ENCODE measurements at places on chromosomes 7 and 10. TPM values are rescaled to one million over a fixed set of nuclear protein-coding genes. Genes with fewer than 3 reads are reported as not detected.

The FUOM gene
- 11.4 TPM for total RNA-seq

The TMEM225B gene
- total RNA-seq: 1.9 TPM

The NPSR1 gene
- not detected for total RNA-seq

The PCLO gene
- not detected for total RNA-seq

The HACD1 gene
- 3.7 TPM for total RNA-seq

The ASB10 gene
- not detected for total RNA-seq

The PKD2L1 gene
- total RNA-seq: 0.18 TPM

The XRCC2 gene
- total RNA-seq: 9.7 TPM

The LDB3 gene
- total RNA-seq: 0.10 TPM

The NKX6-2 gene
- not detected for total RNA-seq

The KIAA1549 gene
- 0.33 TPM for total RNA-seq

The SPACDR gene
- total RNA-seq: 4.0 TPM

The ATG9B gene
- total RNA-seq: 8.6 TPM

The DENND10 gene
- 57.1 TPM for total RNA-seq

The WAC gene
- 132 TPM for total RNA-seq

GRCh38 chr10:116743266-116744064 lies 1.1 kb upstream of the HSPA12A start:
- no peak for DNase-seq

DNA sequence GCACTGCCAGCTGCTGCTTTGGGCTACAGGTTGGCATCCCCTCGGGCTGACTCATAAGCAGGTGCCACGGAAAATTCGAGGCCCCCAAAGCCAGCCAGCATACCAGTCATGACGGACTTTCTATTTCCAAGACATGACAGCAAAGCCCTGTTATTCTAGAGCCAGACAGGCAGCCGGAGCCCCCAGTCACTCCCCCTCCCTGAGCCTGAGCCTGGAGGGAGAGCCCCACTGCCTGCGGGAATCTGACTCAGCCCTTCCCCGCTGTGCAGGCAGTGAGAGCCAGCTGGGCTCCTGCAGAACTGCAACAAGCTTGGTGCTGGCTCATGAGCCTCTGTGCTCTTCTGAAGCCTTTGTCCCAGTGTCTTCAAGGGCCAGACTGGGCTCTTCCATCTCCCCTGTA lies 15.8 kb downstream of the BTBD16 start:
- no peak for DNase-seq

DNA sequence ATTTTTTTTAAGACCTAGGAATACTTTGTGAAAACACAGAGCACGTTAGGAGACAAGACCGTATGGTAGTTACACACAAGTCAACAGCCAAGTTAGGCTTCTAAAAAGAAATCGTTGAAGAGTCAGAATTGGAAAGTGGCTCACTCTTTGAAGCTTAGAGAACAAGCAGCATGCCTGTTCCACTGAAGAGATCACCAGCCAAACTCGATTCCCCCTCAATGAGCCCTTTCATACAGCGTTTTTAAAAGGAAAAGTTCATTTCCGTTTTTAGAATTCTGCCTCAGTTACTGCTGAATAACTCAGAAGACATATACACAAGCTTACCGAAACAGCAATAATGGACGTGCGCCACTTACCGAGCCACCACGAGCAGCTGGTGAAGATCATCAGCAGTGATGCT lies 41.0 kb downstream of the MCMBP start:
- no peak for DNase-seq

DNA sequence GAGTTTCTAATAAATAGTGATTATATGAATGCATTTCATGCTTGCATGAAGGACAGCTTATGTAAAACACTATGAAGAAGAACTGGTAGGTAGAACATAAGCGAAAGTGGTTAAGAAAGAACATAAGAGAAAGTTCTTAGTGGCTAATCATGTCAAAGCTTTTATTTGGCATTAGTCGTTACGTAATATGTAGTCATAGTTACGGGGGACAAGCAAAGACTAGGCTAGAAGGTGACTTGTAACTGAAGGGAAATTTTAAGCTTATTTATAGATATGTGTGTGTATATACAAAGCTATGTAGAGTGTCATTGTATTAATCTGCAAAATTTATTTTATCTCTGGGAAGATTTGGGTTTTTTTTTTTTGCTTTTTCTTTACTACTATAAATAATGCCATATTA lies 36.9 kb downstream of the CAPZA2 start:
- no peak for DNase-seq

- DNase-seq: no peak
Measured at GRCh38 chr7:46886669-46887374, 695.1 kb downstream of the TNS3 start.

DNA sequence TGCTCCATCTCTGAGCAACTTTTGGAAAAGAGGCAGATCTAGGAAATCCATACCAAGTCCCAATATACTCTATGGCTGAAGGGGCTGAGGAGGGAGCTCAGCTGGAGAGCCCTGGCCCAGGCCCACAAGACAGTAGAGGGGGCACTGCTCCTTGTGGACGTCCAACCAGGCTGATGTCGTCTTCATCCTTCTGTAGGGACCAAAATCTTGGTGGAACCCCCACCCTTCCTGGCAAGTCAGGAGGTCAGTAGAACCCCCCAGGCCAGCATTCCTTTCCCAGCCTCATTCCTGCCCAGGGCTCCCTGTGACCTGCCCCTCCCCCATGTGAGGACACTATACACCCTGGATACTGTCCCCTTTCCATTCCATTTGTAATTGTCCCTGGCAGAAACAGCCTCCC lies 152.0 kb downstream of the PLXNA4 start:
- DNase-seq: no peak

- DNase-seq: peak; percentile 99
Measured at GRCh38 chr10:102502029-102502336, 529 bp downstream of the ACTR1A start.

GRCh38 chr10:7610026-7610425 lies 56.7 kb downstream of the ITIH5 start:
- DNase-seq: no peak

DNA sequence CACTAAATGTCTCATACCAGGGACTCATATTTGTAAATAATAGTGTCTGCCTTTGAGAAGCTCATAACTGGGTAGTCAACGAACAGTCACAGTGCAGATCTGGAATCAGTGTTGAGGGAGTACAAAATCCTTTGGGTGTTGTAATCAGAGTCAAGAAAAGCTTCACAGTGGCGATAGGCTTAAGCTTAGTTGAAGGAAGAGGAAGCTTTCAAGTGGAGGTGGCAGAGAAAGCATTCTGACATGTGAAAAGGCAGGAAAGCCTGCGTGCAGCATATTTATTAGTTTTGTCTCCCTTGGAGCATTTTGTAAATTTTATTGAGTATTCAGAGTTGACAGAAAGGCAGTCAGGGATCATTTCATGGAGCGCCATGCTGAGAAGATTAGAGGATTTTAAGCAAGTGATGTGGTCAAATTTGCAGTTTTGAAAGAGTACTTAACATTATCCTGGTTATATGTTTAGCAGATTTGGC lies 104.9 kb downstream of the ADK start:
- DNase-seq: no peak

- DNase-seq: no peak
Measured at GRCh38 chr7:35860664-35861063, 59.8 kb downstream of the SEPTIN7 start.

GRCh38 chr7:124202546-124202945 lies 169.7 kb upstream of the TMEM229A start:
- no peak for DNase-seq

GRCh38 chr7:6416516-6417145 lies 31.1 kb downstream of the DAGLB start:
- DNase-seq: no peak

- no peak for DNase-seq
Measured at GRCh38 chr10:124576526-124577420, 115.2 kb downstream of the LHPP start.

GRCh38 chr10:96902731-96903358 lies 70.7 kb downstream of the LCOR start:
- DNase-seq: no peak

GRCh38 chr10:56745490-56745889 lies 384.4 kb upstream of the ZWINT start:
- DNase-seq: no peak

DNA sequence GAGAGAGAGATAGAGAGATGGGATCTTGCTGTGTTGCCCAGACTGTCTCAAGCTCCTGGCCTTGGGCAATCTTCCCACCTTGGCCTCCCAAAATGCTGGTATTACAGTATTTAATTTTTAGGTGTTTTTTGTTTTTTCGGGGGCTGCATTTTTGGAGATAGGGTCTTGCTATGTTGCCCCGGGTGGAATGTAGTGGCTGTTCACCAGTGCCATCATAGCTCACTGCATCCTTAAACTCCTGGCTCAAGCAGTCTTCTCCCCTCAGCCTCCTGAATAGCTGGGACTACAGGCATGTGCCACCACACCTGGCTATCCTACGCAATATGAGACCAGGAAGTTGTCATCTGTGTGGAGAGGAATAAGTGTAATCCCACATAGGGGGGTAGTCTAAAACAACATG lies 42.4 kb downstream of the KCTD7 start:
- DNase-seq: no peak

DNA sequence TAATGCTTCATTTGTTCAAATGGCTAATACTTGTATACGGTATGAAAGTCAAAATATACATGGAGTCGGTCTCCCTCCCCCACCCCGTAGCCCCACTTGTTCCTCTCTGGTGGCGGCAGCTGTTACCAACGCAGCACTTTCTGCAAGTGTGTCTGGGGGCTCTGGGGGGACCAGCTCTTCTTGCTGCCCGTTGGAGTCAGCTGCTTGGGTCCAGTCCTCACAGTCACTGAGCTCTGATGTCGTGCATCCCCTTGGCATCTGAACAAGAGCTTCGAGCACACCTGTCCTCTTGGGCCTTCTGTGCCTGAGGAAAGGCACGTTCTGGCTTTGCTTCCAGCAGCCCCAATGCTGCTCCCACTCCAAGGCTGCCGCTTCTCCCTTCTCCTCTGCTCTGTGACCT lies 493.1 kb downstream of the PLXNA4 start:
- DNase-seq: no peak
